ENCODE measurements at places on chromosomes 16 and 17. TPM values are rescaled to one million over a fixed set of nuclear protein-coding genes. Genes with fewer than 3 reads are reported as not detected.

DNA sequence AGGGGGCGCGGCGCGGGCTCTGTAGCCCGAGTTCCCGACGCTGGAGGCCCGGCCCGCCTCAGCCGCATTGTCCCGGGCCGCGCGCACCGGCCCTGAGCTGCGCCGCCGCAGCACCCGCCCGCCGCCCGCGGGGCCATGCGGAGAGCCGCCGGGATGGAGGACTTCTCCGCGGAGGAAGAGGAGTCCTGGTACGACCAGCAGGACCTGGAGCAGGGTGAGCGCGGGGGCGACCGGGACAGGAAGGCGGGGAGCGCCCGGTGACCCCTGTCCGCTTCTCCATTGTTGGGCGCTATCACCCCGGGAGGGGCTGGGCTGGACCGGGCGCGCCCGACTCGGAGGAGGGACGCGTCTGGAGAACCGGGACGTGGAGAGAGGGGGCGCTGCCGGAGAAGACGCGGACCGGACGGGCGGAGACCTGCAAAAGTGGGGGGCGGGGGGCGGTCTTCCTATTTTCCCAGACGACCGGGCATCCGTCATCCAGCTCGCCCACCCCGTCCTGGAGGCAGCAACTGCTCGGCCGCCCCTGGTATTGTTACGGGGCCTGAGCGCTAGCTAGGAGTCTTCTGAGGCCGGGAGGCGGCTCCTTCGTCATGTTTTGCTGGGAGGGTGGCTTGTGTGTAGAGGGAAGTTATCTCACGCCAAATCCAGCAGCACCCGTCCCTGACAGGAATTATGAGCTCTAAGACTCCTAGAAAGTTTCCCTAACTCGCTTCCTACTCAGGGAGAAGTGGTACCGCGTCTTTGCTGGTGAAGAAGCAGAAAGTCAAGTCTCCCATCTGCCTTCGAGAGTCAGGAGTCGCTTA is 678 bp downstream of the CDR2L start:
- H3K4me1 ChIP-seq: peaks cover 7% of the 10 kb centered on the region
- H3K27me3 ChIP-seq: no peaks in the 10 kb centered on the region
- H3K36me3 ChIP-seq: no peaks in the 10 kb centered on the region
- H3K27ac ChIP-seq: peak overlapping the region; percentile 68

DNA sequence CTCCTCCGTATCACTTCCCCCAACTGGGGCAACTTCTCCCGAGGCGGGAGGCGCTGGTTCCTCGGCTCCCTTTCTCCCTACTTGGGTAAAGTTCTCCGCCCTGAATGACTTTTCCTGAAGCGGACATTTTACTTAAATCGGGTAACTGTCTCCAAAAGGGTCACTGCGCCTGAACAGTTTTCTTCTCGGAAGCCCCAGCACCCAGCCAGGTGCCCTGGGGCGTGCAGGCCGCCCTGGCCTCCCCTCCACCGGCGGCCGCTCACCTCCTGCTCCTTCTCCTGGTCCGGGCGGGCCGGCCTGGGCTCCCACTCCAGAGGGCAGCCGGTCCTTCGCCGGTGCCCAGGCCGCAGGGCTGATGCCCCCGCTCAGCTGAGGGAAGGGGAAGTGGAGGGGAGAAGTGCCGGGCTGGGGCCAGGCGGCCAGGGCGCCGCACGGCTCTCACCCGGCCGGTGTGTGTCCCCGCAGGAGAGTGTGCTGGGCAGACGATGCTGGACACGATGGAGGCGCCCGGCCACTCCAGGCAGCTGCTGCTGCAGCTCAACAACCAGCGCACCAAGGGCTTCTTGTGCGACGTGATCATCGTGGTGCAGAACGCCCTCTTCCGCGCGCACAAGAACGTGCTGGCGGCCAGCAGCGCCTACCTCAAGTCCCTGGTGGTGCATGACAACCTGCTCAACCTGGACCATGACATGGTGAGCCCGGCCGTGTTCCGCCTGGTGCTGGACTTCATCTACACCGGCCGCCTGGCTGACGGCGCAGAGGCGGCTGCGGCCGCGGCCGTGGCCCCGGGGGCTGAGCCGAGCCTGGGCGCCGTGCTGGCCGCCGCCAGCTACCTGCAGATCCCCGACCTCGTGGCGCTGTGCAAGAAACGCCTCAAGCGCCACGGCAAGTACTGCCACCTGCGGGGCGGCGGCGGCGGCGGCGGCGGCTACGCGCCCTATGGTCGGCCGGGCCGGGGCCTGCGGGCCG is 1.6 kb downstream of the HIC1 start:
- peaks cover 15% of the 10 kb centered on the region for H3K4me1 ChIP-seq
- no peaks in the 10 kb centered on the region for H3K27me3 ChIP-seq
- no peaks in the 10 kb centered on the region for H3K36me3 ChIP-seq
- DNase-seq: peak; percentile 44

GRCh38 chr17:80663781-80664206 is 119.2 kb downstream of the RPTOR start:
- DNase-seq: peak; percentile 62
- H3K4me1 ChIP-seq: peaks cover 8% of the 10 kb centered on the region
- H3K27ac ChIP-seq: peak overlapping the region; percentile 61
- no peaks in the 10 kb centered on the region for H3K36me3 ChIP-seq

DNA sequence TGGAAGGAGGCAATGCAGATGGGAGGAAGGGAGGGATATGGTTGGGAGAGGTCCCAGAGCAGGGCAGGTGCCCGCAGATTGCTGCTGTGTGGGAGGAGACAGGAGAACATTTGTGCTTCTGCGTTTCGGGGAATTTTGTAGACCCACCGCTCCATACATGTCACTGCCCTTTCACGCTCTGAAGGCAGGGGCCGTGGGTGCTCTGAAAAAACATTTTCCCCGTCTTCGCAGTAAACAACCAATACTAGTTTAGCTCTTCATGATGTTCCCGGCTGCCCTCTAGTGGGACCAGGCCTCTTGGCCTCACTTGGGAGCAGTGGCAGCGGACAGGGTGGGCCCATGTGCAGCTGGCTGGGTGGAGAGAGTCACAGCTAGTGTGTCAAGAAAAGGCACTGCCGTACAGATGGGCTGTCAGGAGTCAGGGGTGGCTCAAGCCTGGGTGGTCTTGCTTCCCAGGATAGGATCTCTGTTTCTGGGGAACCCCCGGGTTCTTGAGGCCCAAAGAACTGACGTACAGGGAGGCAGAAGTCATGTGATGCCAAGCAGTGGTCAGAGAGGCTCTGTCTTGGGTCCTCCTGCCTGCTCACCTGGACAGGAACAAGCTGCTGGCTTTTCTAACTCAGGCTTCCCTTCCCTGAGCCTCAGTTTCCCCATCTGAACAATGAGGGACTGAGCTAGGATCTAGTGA is 46.5 kb upstream of the CPNE2 start:
- H3K36me3 ChIP-seq: no peaks in the 10 kb centered on the region
- peaks cover 3% of the 10 kb centered on the region for H3K4me1 ChIP-seq
- H3K27ac ChIP-seq: no peak overlapping the region
- H3K4me3 ChIP-seq: no peak overlapping the region
- H3K27me3 ChIP-seq: no peaks in the 10 kb centered on the region

DNA sequence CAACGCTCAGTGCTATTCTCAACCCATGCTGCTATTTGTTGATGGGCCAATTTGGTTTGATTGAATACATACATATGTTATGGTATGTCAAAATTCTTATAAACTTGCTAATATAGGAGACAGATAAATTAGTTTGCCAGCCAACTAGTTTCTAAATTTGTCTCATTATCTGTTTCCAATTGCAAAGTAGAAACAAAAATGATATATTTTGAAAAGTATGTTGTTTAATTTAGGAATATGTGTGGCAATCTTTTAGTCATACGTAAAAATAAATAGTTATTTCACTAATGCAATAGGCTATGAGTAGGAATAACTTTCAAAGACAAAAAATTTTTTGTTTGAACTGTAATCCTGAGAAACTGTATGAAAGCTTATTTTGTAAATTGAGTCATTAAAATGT is 210.6 kb upstream of the KCNJ16 start:
- no peaks in the 10 kb centered on the region for H3K36me3 ChIP-seq
- no peak overlapping the region for H3K27ac ChIP-seq
- H3K4me1 ChIP-seq: peaks cover 1% of the 10 kb centered on the region
- no peak overlapping the region for H3K4me3 ChIP-seq
- no peaks in the 10 kb centered on the region for H3K27me3 ChIP-seq
- DNase-seq: no peak

DNA sequence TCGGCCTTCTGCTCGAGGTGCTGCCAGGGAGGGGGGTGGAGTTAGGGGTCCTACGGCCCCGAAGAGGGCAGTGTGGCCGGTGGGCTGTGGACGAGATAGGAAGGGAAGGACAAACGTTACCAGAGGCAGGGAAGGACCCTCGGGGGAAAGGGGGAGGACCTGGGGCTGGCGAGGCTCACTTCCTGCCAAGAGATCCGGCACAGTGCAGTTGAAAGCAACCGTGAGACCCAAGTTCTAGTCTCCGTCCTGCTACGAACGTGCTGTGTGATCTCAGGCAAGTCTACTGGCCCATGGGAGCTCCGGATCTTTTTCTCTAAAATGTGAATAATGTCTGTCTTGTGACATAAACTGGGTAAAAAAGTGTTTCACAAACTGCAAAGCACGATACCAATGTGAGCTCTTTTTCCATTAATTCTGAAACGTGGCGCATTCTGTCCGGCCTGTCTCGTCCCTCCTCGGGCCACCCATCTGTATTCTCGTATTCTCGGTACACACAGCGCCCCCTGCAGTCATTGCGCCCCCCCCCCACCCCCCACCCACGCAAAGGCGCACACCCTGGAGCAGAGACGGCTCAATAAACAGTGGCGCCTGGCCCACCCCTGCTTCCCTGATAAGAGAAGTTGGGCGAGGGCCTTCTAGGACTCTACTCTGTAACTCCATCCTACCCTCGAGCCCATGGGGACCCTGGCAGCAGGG is 8.8 kb downstream of the CYGB start:
- no peaks in the 10 kb centered on the region for H3K27me3 ChIP-seq
- no peaks in the 10 kb centered on the region for H3K36me3 ChIP-seq
- H3K4me1 ChIP-seq: peaks cover 41% of the 10 kb centered on the region
- peak; percentile 76 for DNase-seq

DNA sequence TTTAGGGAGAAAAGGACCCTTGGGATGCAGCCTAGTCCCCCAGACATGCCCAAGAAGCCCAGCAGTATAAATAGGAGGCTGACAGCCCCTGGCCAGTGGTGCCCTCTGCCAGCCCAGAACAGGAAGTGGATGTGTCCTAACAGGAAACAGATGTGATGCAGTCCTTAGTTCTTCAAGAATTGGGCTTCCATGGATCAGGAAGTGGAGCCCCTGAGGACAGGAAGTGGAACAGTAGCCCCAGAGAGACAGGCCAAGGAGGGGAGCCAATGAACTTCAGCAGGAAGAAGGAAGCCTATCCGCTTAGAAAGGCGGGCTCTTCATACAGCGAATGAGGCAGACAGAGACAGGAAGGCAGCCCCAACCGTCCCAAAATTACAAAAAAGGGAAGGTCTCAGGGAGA is 7.2 kb downstream of the CTF1 start:
- no peaks in the 10 kb centered on the region for H3K36me3 ChIP-seq
- no peak overlapping the region for H3K27ac ChIP-seq
- no peaks in the 10 kb centered on the region for H3K27me3 ChIP-seq
- H3K4me3 ChIP-seq: no peak overlapping the region
- no peak for DNase-seq
- H3K4me1 ChIP-seq: peaks cover 5% of the 10 kb centered on the region

GRCh38 chr17:21418446-21419298 is 42.5 kb downstream of the KCNJ12 start:
- no peaks in the 10 kb centered on the region for H3K36me3 ChIP-seq
- DNase-seq: no peak
- no peaks in the 10 kb centered on the region for H3K4me1 ChIP-seq
- no peak overlapping the region for H3K4me3 ChIP-seq

GRCh38 chr16:83143788-83144187 is 517.0 kb downstream of the CDH13 start:
- DNase-seq: no peak
- no peak overlapping the region for H3K4me3 ChIP-seq
- H3K4me1 ChIP-seq: no peaks in the 10 kb centered on the region
- H3K27ac ChIP-seq: no peak overlapping the region
- H3K36me3 ChIP-seq: no peaks in the 10 kb centered on the region

- H3K27ac ChIP-seq: no peak overlapping the region
- H3K36me3 ChIP-seq: no peaks in the 10 kb centered on the region
- H3K27me3 ChIP-seq: no peaks in the 10 kb centered on the region
- no peak for DNase-seq
- no peaks in the 10 kb centered on the region for H3K4me1 ChIP-seq
- H3K4me3 ChIP-seq: no peak overlapping the region
These were observed 19.9 kb upstream of the ZC3H18 start for GRCh38 chr16:88550246-88550661.

- H3K4me1 ChIP-seq: peaks cover 18% of the 10 kb centered on the region
- H3K4me3 ChIP-seq: no peak overlapping the region
- DNase-seq: peak; percentile 46
- H3K27me3 ChIP-seq: no peaks in the 10 kb centered on the region
- no peaks in the 10 kb centered on the region for H3K36me3 ChIP-seq
These were observed 24.2 kb downstream of the ZNF652 start for GRCh38 chr17:49337884-49338283.

- no peak overlapping the region for H3K27ac ChIP-seq
- H3K4me1 ChIP-seq: no peaks in the 10 kb centered on the region
These were observed 7.3 kb downstream of the NT5C start for GRCh38 chr17:75124041-75124818.

DNA sequence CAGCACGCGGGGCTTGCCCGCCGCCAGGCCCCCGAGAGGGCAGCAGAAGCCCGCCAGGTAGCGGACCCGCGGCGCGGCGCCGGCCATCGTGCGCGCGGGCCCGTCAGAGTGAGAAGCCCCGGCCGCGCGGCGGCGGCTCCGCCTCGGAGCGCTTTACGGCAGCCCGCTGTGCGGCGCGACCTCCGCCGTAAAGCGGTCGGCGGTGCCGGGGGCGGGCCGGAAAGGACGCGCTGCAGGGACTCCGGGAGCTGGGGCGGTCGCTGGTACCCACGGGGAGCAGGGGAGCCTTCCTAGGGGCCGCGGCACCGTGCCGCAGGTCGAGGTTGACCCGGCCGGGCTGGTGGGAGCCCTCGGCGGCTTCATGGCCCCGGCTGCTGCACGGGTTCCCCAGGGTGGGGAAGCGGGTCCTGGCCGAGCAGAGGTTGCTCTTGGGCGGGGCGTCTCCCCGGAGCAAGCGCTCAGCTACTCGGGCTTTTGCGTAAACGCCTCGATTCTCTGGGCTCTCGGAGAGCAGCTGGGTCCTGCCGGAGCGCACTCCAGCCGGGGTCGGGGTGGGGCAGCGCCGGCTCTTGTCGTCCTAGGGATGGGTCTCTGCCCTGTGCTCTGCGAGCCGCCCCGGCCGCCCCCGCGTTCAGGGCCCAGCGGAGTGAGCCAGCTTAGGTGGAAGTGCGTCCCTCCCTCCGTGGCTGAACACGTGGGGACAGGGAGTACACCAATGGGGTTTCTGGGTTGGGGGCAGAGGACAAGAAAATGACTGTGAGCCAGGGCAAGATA is at the start of gene FAAP100:
Gene FAAP100 (minus strand): TSS at position 110 of the 774 bp plus-strand sequence. CDS start 23 bp downstream, at position 87.
- no peaks in the 10 kb centered on the region for H3K36me3 ChIP-seq
- H3K4me3 ChIP-seq: peak within 1 kb of the TSS; percentile 94
- peak within 1 kb of the TSS; percentile 60 for H3K27ac ChIP-seq

GRCh38 chr16:69402439-69402838 is 16.6 kb upstream of the TERF2 start:
- no peaks in the 10 kb centered on the region for H3K36me3 ChIP-seq
- H3K27ac ChIP-seq: no peak overlapping the region
- no peak for DNase-seq
- H3K27me3 ChIP-seq: no peaks in the 10 kb centered on the region
- H3K4me1 ChIP-seq: peaks cover 14% of the 10 kb centered on the region

The PRM3 gene
- total RNA-seq: not detected

The ZNF319 gene
- total RNA-seq: 5.6 TPM

The DOC2B gene
- total RNA-seq: 0.83 TPM

The ASIC2 gene
- total RNA-seq: 0.57 TPM

The OR1A1 gene
- total RNA-seq: not detected

The SCNN1B gene
- 1.0 TPM for total RNA-seq

The MYH2 gene
- total RNA-seq: 2.0 TPM

The ZNF764 gene
- total RNA-seq: 8.0 TPM

The ARL2BP gene
- 53.0 TPM for total RNA-seq

The CD300LB gene
- total RNA-seq: 0.24 TPM

The TPSD1 gene
- 0.23 TPM for total RNA-seq

All from ovary (tissue), 10 donors.